ENCODE measurements at places on chromosomes 7 and 10.
A peak's percentile ranks its signal among the peaks of the same experiment; 100 is the strongest.

GRCh38 chr7:151736403-151736909, 140.5 kb downstream of the PRKAG2 start:
- no peak overlapping the region for H3K4me3 ChIP-seq
- H3K27me3 ChIP-seq: no peaks in the 10 kb centered on the region
- DNase-seq: no peak
- H3K4me1 ChIP-seq: peaks cover 23% of the 10 kb centered on the region
- H3K36me3 ChIP-seq: no peaks in the 10 kb centered on the region
- peak overlapping the region; percentile 57 for H3K27ac ChIP-seq

DNA sequence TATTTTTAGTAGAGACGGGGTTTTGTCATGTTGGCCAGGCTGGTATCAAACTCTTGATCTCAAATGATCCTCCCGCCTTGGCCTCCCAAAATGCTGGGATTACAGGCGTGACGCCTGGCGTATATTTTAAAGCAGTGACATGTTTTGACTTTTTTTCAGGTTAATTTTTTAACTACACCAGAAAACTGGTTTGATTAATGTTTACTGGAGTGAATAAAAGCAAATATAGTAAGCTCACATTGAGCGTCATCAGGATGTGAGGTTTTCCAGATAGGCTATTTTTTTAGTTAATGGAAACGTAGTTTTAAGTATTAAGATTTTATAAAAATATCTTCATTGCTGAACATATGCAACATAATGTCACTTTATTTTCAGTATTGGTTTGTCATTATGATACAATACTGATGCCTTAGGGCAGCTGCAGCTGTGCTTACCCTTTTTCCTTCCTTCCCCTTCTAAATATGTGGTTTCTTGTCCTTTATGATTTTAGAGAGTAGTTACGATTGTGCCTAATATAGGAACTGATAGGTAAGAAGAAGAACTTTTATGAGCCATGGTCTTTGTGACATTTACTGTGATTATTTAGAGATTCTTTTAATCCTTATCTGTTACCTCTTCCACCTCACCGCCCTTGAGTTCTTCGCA, 37.3 kb downstream of the TMEM60 start:
- no peaks in the 10 kb centered on the region for H3K36me3 ChIP-seq
- no peaks in the 10 kb centered on the region for H3K27me3 ChIP-seq
- peaks cover 33% of the 10 kb centered on the region for H3K4me1 ChIP-seq
- no peak overlapping the region for H3K27ac ChIP-seq
- H3K4me3 ChIP-seq: no peak overlapping the region
- no peak for DNase-seq

DNA sequence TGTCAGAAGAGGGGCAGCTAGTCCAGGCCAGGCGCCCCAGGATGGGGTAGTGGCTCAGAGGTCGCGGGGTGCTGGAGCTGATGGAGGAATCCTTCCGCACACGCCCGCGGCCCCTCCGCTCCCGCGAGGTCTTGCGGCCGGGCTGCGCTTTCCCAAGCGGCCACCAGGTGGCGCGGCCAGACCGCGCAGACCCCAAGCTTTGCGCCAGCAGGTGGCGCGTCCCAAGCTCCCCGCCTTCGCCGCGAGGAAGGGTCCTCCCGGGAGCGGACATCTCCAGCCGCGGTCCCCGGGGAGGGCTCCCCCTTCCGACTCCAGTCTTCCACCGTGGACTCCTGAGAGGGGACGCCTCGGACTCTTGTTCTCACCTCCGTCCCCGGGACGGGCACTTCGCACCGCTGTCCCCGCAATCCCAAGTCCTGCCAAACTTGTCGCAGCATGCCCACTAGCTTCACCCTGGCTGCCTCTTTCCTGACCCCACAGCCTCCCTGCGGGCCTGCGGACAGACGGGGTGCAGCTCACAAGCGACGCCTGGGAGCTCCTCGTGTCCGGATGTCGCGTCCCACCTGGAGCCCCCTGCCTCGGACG, 19.4 kb downstream of the KCNK18 start:
- peaks cover 15% of the 10 kb centered on the region for H3K4me1 ChIP-seq
- no peaks in the 10 kb centered on the region for H3K27me3 ChIP-seq
- H3K4me3 ChIP-seq: peak overlapping the region; percentile 25
- H3K36me3 ChIP-seq: no peaks in the 10 kb centered on the region

DNA sequence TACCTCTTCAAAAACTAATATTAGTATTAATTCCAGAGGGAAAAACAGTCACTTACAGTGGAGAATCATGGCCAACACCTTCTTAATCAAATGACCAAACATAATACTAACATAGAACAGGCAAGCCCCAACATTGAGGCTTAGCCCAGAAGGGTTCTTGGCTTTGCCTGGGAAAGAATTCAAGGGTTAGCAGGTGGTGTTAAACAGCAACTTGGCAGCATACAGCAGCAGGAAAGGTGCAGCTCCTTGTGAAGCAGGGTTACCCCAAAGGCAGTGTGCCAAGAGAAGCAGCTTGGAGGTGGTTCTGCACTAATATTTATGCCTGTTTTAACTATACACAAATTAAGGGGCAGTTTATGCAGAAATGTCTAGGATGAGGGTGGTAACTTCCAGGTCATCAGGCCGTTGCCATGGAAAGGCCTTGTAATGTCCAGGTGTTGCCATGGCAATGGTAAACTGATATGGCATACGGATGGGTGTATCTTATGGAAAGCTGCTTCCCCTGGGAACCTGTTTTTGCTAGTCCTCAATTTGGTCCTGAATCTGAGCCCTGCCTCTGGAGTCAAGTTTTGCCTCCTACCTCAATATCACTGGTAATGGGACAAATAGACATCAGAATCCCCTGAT, 27.2 kb upstream of the BEND7 start:
- no peak for DNase-seq
- no peaks in the 10 kb centered on the region for H3K36me3 ChIP-seq
- H3K27ac ChIP-seq: no peak overlapping the region

DNA sequence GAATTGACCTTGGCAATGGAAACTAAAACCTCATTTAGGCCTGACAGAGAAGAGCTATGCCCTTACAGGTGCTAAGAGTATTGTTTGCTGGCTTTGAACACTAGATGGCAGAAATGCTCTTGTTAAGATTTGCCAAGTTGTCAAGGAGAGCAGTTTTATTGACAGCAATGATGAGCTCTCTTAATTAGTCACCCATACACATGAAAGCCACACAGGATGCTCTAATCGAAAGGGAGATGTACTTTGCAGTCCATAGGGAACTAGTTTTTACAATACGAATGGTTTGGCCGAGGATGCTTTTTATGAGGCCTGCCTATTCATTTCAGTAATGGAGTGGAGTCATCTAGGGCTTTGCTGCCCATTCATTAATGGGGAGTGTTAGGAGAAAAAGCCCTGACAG, 45.4 kb upstream of the MBL2 start:
- H3K4me1 ChIP-seq: no peaks in the 10 kb centered on the region
- no peaks in the 10 kb centered on the region for H3K27me3 ChIP-seq
- no peak overlapping the region for H3K4me3 ChIP-seq
- no peak for DNase-seq
- H3K27ac ChIP-seq: no peak overlapping the region

DNA sequence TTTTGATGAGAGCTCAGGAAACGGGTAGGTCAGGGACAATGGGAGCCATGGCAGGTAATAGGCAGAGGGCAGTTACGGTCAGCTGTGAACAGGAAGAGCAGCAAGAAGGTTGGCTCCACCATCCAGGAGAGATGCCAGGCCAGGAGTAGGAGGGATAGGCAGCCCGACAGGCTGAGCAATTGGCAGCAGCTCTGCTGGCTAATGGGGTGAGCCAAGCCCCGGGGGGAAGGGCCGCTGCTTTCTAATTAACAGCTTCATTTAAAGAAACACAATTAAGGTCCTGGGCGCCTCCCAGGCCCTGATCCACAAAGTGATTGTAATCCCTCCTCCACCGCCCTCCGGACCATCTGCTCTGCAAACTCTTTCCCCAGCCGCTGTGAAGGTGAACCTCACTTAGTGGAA, 23.7 kb downstream of the SH2B2 start:
- H3K36me3 ChIP-seq: no peaks in the 10 kb centered on the region
- peaks cover 8% of the 10 kb centered on the region for H3K4me1 ChIP-seq
- H3K4me3 ChIP-seq: no peak overlapping the region
- H3K27ac ChIP-seq: no peak overlapping the region
- no peak for DNase-seq
- H3K27me3 ChIP-seq: no peaks in the 10 kb centered on the region

GRCh38 chr7:128201067-128201689, 39.9 kb upstream of the LEP start:
- peaks cover 11% of the 10 kb centered on the region for H3K4me1 ChIP-seq
- H3K27ac ChIP-seq: no peak overlapping the region
- H3K4me3 ChIP-seq: no peak overlapping the region
- DNase-seq: no peak
- H3K27me3 ChIP-seq: no peaks in the 10 kb centered on the region

- H3K4me1 ChIP-seq: no peaks in the 10 kb centered on the region
- no peaks in the 10 kb centered on the region for H3K27me3 ChIP-seq
- H3K4me3 ChIP-seq: no peak overlapping the region
- DNase-seq: no peak
- no peak overlapping the region for H3K27ac ChIP-seq
Measured at GRCh38 chr7:26546508-26547053, 254.9 kb downstream of the SNX10 start.

DNA sequence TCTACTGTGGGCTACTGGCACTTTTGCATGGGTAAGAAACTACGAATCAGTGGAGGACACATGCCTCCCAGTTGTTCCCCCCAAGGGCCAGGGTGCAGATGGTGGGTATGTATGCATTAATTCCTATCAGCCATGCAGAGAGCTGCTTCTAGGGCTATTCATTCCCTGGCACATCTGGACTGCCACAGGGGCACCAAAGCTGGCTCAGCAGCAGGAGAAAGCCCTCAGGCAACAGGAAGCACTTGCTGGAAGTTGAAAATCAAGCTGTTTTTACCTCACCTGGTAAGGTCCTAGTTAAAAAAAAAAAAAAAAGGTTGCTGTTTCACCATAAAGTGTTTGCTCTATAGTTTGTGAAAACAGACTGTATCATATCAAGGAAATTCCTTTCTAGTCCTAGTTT, 1342.6 kb downstream of the REEP3 start:
- H3K4me3 ChIP-seq: no peak overlapping the region
- H3K4me1 ChIP-seq: no peaks in the 10 kb centered on the region
- no peaks in the 10 kb centered on the region for H3K27me3 ChIP-seq
- no peaks in the 10 kb centered on the region for H3K36me3 ChIP-seq

- H3K4me3 ChIP-seq: no peak overlapping the region
- no peak for DNase-seq
- H3K27ac ChIP-seq: no peak overlapping the region
- no peaks in the 10 kb centered on the region for H3K27me3 ChIP-seq
- no peaks in the 10 kb centered on the region for H3K4me1 ChIP-seq
Measured at GRCh38 chr7:104252409-104253134, 44.8 kb upstream of the ORC5 start.

GRCh38 chr10:69093933-69094332, 6.0 kb downstream of the SRGN start:
- no peak for DNase-seq
- H3K27ac ChIP-seq: no peak overlapping the region
- no peaks in the 10 kb centered on the region for H3K36me3 ChIP-seq
- no peaks in the 10 kb centered on the region for H3K27me3 ChIP-seq

DNA sequence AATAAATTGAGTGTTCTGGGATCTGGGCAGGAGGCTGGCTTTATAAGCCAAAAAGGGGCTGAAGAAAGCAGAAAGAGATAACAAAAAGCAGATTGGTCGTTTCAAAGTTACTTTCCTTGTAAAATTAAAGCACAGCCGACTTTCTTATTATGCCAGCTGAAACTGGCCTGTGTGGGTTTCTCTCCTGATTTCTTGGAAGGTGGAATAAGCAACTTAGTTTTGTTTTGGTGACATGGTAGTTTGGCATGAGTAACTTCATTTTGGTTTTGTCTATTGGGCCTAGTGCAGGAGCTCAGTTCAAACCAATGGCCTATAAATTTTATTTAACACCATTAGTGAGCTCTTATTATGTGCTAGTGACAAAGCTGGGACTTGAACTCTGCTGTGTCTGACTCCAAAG, 13.2 kb upstream of the DNAJC12 start:
- no peaks in the 10 kb centered on the region for H3K27me3 ChIP-seq
- H3K4me3 ChIP-seq: no peak overlapping the region

- no peak overlapping the region for H3K27ac ChIP-seq
- DNase-seq: no peak
- peaks cover 26% of the 10 kb centered on the region for H3K4me1 ChIP-seq
- no peaks in the 10 kb centered on the region for H3K36me3 ChIP-seq
Measured at GRCh38 chr7:29086545-29086944, 59.8 kb downstream of the CPVL start.

DNA sequence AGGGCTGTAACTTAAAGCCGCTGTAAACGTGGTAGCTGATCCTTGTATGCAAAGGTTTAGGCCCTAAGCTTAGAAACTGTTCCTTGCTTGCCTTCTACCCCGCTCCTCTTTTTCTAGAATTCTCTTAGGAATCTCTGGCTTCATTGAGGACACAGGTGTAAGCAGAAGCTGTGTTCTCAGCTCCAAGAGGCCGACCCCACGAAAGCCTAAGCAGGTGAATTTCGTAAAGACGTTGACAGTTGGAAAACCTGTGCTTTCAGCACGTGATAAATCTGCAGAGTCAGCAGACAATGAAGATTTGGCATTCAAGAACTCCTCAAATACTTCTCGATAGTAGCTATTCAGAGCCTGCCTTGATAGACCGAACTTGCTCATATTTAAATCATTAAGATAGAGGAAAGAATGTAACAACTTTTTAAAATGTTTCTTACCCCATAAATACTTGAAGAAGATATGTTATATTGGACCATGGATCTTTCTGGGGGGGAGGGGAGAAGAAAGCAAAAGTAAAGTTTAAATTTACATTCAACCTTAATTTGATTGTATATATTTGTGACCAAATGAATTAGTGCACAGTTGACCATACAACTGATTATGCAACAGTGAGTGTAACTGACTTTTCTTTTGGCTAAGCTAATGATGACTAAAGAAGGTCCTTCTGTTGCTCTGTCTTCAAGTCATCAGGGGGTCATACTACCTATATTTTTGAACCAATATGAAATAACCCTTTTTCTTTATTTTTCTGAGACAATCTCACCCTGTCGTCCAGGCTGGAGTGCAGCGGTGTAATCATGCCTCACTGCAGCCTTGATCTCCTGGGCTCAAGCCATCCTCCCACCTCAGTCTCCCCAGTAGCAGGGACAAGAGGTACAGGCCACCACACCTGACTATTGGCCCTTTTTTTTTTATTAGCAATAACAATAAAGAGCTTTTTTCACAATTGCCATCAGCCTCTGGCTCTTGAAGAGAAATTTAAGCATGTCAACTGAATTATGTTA, 1.2 kb upstream of the GDI2 start:
- peak overlapping the region; percentile 99 for H3K27ac ChIP-seq
- H3K36me3 ChIP-seq: no peaks in the 10 kb centered on the region
- peak overlapping the region; percentile 100 for H3K4me3 ChIP-seq
- H3K27me3 ChIP-seq: no peaks in the 10 kb centered on the region
- peaks cover 41% of the 10 kb centered on the region for H3K4me1 ChIP-seq

- peaks cover 22% of the 10 kb centered on the region for H3K4me1 ChIP-seq
- no peak for DNase-seq
- H3K36me3 ChIP-seq: no peaks in the 10 kb centered on the region
- no peak overlapping the region for H3K27ac ChIP-seq
Measured at GRCh38 chr10:44344727-44345126, 40.2 kb downstream of the CXCL12 start.

- no peaks in the 10 kb centered on the region for H3K36me3 ChIP-seq
- no peak overlapping the region for H3K4me3 ChIP-seq
- H3K27me3 ChIP-seq: no peaks in the 10 kb centered on the region
Measured at GRCh38 chr7:154919344-154920225, 83.3 kb downstream of the PAXIP1 start.
